ENCODE measurements at places on chromosomes 2 and 18.

GRCh38 chr2:152826581-152827279 is 108.3 kb downstream of the ARL6IP6 start:
- DNase-seq: no peak

DNA sequence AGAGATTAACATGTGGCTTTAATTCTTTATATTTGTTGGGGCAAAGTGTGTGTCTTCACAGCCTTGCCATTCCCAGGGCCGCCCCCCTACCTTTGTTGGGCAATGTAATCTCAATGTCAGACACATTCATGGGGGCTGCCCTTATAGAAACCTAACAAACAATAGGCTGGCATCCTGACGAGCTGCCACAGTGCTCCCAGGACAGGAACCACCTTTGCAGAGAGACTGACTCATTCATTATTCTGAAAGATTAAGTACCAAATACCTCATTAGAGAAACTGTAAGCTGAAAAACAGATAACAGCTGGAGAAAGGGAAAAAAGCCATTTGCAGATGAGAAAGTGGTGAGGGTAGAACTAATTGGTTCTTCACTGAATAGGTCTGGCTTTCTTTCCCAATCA is 1587.5 kb upstream of the PIK3C3 start:
- no peak for DNase-seq

GRCh38 chr2:191521608-191522208 is 156.2 kb upstream of the NABP1 start:
- DNase-seq: no peak

GRCh38 chr2:20595439-20596192 is 55.3 kb downstream of the HS1BP3 start:
- DNase-seq: peak; percentile 59

DNA sequence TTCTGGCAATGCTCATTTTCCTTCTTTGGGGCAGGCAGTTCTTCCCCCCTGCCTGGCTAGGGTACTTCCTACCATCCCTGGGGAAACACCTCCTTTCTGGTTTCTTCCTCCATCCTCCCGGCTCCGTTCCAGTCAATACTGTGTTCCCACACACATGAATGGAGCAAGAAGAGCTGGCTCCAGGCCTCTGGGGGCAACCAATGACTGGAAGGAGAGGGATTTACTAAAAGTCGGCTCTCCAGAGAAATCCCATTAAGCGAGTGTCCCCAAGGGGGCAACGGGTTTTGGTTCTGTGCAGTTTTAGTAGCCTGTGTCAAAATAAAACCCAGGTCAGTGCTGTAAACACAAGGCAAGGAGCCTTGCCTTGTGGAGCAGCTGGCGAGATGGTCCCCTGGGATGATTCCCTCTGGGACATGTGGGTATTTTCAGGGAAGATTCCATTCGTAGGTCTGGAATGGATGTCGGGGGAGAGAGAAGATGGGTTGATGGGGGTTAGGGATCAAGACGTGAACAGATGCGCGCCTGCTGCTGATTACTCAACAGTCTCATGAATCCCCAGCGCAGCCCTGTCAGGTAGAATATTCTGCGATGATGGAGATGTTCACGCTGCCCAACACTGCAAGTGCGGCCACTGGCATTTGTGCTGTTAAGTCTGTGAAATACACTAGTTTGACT is 32.0 kb downstream of the EMILIN2 start:
- DNase-seq: no peak

DNA sequence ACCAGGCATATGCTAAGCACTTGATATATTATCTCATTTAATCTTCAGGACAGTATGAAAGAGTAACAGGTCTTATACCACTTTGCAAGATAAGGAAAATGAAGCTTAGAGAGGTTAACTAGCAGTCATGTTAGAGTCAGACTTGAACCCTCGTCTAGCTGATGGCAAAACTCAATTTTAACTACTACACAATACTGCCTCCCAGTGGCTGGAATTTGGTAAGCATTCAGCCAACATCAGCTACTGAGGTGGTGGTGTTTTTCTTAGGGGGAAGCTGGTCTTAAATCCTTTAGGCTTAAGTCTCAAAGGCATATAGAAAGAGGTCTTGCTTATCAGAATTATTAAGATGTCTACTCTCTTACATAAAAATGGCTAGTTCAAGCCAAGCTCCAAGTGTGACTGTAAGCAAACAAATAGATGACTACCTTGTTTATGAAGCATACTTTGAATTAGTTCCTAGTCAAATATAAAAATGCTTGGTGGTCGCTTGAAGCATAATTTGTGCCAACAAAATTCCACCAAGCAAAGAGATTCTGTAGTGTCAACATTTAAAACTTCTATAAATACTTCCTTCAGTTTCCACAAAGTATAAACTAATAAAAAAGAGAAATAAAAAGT is 325.4 kb upstream of the FIGN start:
- peak; percentile 7 for DNase-seq

GRCh38 chr2:158443606-158444005 is 12.9 kb downstream of the CCDC148 start:
- no peak for DNase-seq

DNA sequence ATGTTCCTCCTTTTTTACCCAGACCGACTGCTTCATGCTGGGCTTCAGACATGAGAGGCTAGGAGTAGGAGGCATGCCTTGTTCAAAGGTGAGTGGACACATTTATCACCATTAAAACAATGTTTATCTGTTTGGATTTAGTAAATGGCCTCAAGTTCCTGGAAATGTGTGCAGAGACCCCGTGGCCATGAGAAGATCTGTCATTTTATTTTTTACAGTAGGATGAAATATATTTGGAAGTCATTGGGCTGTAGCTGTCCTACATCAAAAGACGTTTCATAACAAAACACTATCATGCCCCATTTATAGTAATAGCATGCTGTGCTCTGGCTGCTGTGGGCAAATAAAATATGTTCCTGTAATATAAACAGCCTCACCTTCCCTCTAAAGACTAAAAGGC is 403.9 kb upstream of the TNP1 start:
- DNase-seq: no peak

GRCh38 chr2:101832114-101832513 is 134.6 kb downstream of the MAP4K4 start:
- no peak for DNase-seq

DNA sequence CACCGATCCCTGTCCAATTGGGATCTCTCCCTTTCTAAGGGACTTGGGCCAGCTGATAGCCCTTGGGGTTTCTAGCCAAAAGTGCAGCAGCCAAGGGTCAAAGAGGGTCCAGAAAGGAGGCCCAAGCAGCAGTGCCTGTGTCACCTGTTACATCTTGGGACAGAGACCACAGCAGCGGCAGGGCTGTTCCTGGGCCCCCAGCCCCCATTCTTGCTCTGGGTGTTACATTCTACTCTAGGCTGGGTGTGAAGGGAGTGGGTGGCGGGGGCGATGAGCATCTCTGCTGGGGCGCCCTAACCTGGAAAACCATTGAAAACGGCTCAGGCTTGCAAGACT is 1.2 kb downstream of the PAX3 start:
- no peak for DNase-seq

DNA sequence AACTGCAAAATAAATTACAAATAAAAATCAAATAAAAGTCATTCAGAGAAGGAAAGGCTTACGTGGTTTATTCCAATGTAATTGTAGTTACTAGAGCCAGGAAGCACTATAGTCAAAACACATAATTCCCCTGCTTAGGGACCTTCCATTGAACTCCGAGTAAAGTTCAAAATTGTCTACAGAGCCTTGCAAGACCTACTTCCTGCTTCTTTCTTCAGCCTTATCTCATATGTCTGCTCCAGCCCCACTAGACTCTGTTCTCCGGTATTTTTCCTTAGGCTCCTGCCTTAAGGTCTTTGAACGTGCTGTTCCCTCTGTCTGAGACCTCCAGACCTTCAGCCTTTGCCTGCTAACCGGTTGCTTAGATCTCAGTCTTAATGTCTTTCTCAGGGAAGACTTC is 104.3 kb downstream of the ARL6IP6 start:
- no peak for DNase-seq

- DNase-seq: no peak
Observed at GRCh38 chr2:71558300-71559051, 105.1 kb downstream of the DYSF start.

DNA sequence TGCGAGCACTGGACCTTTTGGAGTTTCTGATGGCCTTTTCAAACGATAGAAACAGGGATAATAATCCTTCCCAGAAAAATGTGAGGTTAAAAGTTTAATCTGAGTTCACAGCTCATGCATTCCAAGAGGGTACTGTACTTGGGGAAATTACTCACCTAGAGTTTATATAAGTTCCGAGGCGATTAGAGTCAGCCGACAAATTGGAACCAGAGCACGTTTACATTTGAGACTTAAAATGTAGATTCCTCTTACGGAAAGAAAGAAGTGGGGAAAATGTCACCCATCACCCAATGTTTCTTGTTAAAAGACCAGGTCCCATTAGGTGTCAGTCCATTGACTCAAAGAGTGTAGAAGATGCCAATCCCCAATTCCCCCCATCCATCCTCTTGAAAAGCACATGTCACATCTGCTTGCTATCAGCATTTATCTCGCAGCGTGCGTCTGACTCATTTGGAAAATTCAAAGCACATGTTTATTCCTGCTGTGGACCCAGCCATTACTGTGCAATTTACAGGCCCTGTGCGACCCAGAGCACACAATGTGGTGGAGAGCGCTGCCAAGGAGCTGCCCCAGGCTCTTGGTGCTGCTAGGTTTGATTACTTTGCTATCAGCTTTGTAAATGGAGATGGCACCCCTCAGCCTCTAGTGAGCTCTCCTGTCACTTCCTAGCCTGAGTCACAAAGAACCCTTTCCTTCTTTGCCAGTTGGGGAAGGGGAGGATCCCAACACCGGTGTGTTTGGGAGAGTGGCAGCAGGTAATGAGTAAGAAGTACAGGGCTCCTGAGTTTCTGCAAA is 104.8 kb downstream of the COLEC12 start:
- DNase-seq: no peak

DNA sequence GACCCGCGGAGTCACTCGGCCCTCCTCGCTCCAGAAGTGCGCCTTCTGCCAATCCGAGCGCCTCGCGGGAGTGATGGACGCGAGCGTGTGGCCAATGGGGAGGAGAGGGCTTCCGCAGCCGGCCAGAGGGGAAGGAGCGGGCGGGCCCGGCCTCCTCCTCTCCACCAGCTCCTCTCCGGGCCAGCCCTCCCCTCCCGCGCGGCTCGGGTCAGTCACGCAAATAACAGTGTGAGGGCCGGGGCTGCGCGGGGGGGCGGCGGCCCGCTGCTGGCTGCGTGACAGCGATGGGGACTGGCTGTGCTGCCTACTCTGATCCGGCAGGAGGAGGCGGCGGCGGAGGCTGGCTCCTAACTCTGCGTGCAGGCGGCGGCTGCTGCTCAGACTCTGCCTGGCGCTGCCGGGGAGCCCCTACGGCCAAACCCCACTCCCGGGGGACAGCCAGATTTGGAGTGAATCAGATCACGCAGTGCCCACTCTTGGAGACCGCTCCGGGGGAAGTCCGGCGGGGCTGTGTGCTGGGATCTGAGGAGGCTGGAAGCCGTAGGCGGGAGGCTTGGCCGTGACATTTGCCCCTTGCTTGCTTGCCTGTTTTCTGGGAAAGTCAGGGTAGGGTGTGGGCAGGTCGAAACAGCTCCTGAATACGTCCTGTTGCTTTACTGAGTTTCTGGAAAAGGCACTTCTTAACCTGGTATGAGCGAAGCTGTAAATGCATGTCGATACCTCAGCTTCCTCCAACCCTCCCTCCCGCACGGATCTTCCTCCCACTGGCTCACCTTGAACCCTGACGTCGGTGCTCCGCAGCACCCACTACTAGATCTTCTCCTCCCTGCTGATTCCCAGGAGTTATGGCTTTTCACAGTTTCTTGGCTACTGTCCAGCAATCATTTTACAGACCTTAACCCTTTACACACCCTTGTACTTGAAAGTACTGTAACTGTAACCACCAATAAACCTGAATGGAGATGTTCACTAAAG is 97.9 kb upstream of the SERTAD2 start:
- peak; percentile 96 for DNase-seq

GRCh38 chr2:135490376-135490775 is 40.6 kb downstream of the ZRANB3 start:
- no peak for DNase-seq

GRCh38 chr2:232388324-232388891 is 9.9 kb downstream of the ALPP start:
- DNase-seq: no peak

DNA sequence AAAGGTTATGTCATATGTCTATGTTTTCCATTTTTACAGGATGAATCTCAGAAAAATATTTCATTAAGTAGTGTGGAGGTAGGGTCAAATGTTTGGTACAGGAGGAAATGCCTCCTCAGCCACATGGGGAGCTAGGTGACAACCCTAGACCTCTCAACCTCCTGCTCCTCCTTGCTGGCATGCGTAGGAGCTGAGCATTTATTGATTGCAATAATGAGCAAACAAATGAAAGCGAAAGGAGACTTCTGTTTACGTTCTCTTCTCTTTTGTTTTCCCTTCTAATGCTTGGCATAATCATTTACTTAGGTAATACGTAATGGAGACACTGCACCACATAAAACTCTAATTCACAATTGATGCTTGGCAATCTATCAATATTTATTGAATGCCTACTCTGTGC is 95.1 kb upstream of the CCBE1 start:
- DNase-seq: no peak

- no peak for DNase-seq
Observed at GRCh38 chr2:1528273-1529064, 115.2 kb downstream of the TPO start.

DNA sequence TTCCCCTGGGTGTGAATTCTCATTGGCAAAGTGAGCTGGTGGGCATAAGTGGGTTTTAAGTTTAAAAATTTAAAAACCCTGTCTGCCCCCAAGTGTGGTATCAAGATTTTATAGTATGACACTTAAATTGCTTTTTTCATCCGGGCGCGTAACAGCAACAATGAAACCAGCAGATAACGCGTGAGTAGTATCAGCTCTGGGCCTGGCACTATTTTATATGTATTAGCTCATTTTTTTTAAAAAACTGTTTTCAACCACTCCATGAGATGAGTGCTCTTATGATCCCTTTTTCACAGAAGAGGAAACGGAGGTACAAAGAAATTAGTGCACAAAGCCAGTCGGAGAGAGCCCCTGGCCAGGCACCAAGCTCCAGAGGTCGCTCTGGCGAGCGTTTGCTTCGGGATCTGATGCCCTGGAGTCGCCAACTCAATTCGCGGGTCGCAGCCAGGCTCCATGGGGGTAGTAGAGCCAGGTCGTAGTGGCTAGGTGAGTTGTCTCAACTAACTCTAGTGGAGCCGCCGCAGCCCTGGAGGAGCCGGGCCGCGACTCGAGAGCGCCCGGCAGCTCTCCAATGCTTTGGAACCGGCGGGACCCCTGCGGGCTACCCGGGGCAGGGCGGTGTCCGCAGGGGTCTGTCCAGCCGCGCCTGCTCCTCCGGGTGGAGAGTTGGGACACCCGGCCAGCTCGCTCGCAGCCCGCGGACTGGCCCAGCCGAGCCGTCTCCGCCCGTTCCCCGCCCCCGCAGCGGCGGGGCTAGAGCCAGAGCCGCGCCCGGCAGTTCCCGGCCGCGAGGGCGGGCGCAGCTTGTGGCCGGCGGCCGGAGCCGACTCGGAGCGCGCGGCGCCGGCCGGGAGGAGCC is at the start of gene IL1R1:
IL1R1 (plus strand) TSS at position 777 of the 859 bp plus-strand sequence. CDS start 14,979 bp downstream, outside the sequence.
- no peak for DNase-seq

GRCh38 chr2:180660207-180660606 is 320.2 kb upstream of the UBE2E3 start:
- DNase-seq: no peak

- no peak for DNase-seq
Observed at GRCh38 chr18:21678859-21679258, 25.7 kb downstream of the ABHD3 start.
